Smooth muscle cell of trachea (primary cell): ENCODE measurements at places on chromosomes 4 and X. TPM values are rescaled to one million over a fixed set of nuclear protein-coding genes. Genes with fewer than 3 reads are reported as not detected.

FAAH2 gene
- total RNA-seq: under 0.01 and 0.15 TPM in 2 replicates

SUPT20HL1 gene
- total RNA-seq: 0.15 and 0.17 TPM in 2 replicates

PNMA3 gene
- 0.29 and 0.66 TPM in 2 replicates for total RNA-seq

SGMS2 gene
- 114 and 180 TPM in 2 replicates for total RNA-seq

DUX4 gene
- not detected in 2 replicates for total RNA-seq

AMOT gene
- total RNA-seq: 21.0 and 21.1 TPM in 2 replicates

TMEM31 gene
- total RNA-seq: 0.17 TPM in 1 of 2 replicates, not detected in the other

ASMT gene
- total RNA-seq: not detected in 2 replicates

RBMXL3 gene
- not detected in 2 replicates for total RNA-seq

KLKB1 gene
- total RNA-seq: 0.17 TPM in 1 of 2 replicates, not detected in the other

USP26 gene
- not detected in 2 replicates for total RNA-seq

SEL1L3 gene
- total RNA-seq: 89.4 and 125 TPM in 2 replicates

OTC gene
- 0.15 TPM in 1 of 2 replicates, not detected in the other for total RNA-seq

SH2D1A gene
- not detected in 2 replicates for total RNA-seq

NAA11 gene
- total RNA-seq: not detected in 2 replicates

RAB39B gene
- 1.3 and 1.7 TPM in 2 replicates for total RNA-seq

ARX gene
- not detected in 2 replicates for total RNA-seq

NXF2B gene
- not detected in 2 replicates for total RNA-seq

LUZP4 gene
- total RNA-seq: not detected in 2 replicates

DUSP21 gene
- total RNA-seq: not detected in 2 replicates

SLC34A2 gene
- not detected in 2 replicates for total RNA-seq

MAGEE2 gene
- total RNA-seq: under 0.01 TPM in 1 of 2 replicates, not detected in the other

CPZ gene
- 0.58 and 5.5 TPM in 2 replicates for total RNA-seq

HSFX1 gene
- total RNA-seq: 0.87 and 2.0 TPM in 2 replicates

TLR2 gene
- 0.50 and 0.58 TPM in 2 replicates for total RNA-seq

UGT2B11 gene
- total RNA-seq: not detected in 2 replicates
